ENCODE measurements at places on chromosomes 7 and 10. TPM values are rescaled to one million over a fixed set of nuclear protein-coding genes. Genes with fewer than 3 reads are reported as not detected.

DNA sequence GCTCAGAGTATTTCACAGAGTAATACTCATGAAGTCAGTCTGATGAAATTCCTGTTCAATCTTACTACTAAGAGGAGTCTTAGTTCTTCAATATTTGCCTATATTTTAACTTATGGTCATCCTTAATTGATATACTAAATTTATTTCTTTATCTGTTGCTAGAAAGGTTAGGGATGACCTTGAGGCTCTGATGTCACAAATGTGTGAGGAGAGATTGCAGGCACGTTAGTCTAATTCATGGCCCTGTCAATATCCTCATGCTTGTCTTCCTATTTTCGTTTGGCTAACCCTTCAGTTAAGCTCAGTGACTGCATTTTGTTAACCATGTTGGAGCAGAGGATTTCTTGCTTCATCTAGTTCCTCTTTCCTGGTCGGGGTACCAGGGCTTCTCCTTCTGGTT lies 704.7 kb upstream of the COBL start:
- DNase-seq = no peak

The CYP2C19 gene
- total RNA-seq = not detected

- DNase-seq = no peak
Observed at GRCh38 chr10:77034240-77034639, 603.4 kb downstream of the KCNMA1 start.

The FBXL13 gene
- 4.2 TPM for total RNA-seq

- no peak for DNase-seq
Observed at GRCh38 chr7:4731803-4732202, 43.6 kb upstream of the AP5Z1 start.

The PPP3CB gene
- total RNA-seq = 24.1 TPM

- no peak for DNase-seq
Observed at GRCh38 chr7:91007371-91007770, 256.9 kb upstream of the FZD1 start.

- no peak for DNase-seq
Observed at GRCh38 chr7:20306180-20306946, 24.3 kb upstream of the ITGB8 start.

GRCh38 chr10:103192089-103192450 lies 1.0 kb downstream of the NT5C2 start:
- peak; percentile 44 for DNase-seq

GRCh38 chr7:106501605-106502580 lies 159.1 kb downstream of the CCDC71L start:
- DNase-seq = no peak

The ASAH2 gene
- total RNA-seq = 20.0 TPM

The INHBA gene
- total RNA-seq = not detected

The SERPINE1 gene
- not detected for total RNA-seq

GRCh38 chr10:114825513-114826253 lies 4.1 kb downstream of the FHIP2A start:
- peak; percentile 53 for DNase-seq

The LIPK gene
- total RNA-seq = not detected

DNA sequence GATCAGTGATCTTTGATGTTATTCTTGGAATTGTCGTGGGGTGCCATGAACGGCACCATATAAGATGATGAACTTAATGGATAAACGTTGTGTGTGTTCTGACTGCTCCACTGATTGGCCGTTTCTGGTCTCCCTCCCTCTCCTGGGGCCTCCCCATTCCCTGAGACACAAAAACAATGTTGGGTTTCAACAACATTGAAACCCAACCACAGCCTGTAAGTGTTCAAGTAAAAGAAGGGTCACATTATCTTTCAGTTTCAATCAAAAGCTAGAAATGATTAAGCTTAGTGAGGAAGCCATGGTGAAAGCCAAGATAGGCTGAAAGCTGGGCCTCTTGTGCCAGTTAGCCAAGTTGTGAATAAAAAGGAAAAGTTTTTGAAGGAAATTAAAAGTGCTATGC lies 19.5 kb downstream of the EN2 start:
- DNase-seq = no peak

GRCh38 chr10:128851726-128852125 lies 615.3 kb upstream of the MGMT start:
- DNase-seq = no peak

DNA sequence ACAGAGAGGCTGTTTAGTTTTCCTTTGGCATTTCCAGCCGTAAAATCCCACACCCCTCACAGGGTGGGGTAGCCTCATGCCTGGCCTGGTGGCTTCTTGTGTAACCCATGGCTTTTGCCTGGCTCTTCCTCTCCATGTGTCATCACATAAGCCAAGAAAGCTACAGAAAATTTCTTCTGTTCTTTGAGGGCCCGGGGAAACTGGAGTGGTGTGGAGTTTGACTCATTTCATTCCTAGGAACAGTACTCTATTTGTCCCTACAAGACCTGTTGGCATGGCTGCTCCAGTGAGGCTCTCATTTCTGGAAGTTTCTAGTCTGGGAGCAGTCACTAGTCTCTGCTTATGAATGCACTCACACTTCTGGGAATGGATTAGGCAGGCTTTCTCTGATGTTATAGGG lies 523.9 kb downstream of the SUGCT start:
- no peak for DNase-seq

The ZC3HAV1L gene
- 0.25 TPM for total RNA-seq

The GPR15LG gene
- not detected for total RNA-seq

The AASS gene
- total RNA-seq = not detected

GRCh38 chr7:7922684-7923385 lies 45.8 kb upstream of the GLCCI1 start:
- DNase-seq = no peak

- DNase-seq = no peak
Observed at GRCh38 chr10:44863344-44864047, 47.6 kb upstream of the TMEM72 start.

DNA sequence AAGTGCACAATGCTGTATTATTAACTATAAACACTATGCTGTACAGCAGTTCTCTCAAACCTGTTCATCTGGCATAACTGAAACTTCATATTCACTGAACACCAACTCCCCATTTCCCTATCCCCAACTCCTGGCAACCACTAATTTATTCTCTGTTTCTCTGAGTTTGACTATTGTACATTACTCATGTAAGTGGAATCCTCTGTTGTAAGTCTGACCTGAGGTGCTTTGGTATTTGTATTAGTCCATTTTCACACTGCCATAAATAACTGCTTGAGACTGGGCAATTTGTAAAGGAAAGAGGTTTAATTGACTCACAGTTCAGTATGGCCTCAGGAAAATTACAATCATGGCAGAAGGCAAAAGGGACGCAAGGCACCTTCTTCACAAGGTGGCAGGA lies 266.3 kb downstream of the PPP1R3A start:
- no peak for DNase-seq

- DNase-seq = peak; percentile 81
Observed at GRCh38 chr7:48424731-48425130, 253.5 kb downstream of the ABCA13 start.

GRCh38 chr7:41870461-41871138 lies 167.7 kb upstream of the INHBA start:
- DNase-seq = no peak

DNA sequence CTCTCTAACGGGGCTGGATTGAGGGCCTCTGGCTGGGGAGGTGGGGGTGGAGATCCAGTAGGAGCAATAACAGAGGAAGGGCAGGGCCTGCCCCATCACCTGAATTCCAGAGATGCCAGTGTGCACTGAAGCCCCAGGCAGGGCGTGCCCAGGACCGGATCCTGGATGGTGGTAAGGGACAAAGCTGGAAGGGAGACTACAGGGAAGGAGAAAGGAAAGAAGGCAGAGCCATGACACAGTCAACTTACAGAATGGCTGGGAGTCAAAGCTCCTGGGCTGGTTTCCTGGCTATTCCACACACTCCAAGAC lies 666 bp downstream of the TMEM139 start:
- no peak for DNase-seq

DNA sequence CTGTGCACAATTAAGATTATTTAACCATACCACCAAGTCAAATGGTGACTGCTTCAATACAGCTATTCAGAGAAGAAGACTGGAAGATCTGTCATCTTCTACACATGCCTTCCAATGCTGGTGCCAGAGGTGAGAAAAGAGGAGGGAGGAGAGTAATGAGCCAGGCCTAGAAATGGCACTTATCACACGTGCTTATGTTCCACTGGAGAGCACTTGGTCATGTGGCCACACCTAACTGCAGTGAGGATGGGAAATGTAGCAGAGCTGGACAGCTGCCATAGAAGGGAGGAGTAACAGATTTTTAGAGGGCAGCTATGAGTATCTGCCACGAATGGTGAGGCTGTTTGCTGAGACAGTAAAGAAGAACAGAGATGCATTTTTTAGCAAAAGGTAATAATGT lies 77.1 kb downstream of the MPLKIP start:
- no peak for DNase-seq

DNA sequence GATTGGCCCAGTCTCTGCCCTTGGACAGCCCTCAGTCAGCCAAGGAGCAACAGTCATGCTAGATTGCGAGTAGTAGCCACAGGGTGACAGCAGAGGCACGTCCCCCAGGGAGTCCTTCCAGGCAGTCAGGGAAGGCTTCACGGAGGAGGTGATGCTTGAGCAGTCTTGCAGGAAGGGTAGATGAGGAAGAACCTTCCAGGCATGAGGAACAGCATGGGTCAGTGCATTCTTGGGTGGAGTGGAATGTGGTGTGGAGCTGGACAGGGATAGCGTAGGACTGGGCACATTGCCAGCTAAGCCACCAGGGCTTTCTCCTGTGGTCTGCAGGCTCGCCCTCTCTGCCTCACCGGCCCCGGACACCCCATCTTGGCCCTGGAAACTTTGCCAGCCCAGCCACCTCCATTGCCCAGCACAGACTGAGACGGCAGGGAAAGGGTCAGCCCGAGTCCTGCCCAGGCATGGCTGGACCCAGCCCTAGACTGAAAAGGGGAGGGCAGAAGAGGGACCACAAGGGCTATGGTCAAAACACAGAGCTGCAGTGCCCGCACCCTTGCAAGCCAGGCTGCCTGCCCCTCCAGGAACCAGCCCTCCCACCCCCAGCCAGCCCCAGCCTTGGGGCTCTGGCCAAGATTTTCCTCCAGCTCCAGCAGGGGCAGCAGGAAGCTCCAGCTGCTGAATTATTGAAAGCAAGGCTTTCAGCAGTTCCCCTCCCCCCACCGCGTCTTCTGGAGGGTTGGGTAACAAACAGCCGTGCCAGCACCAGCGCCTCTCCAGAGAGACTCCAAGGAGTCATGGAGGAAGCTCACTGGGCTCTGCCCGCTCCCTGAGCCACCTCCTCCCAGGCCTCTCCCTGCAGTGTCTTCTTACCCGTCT lies 18.7 kb downstream of the SRRM3 start:
- no peak for DNase-seq

DNA sequence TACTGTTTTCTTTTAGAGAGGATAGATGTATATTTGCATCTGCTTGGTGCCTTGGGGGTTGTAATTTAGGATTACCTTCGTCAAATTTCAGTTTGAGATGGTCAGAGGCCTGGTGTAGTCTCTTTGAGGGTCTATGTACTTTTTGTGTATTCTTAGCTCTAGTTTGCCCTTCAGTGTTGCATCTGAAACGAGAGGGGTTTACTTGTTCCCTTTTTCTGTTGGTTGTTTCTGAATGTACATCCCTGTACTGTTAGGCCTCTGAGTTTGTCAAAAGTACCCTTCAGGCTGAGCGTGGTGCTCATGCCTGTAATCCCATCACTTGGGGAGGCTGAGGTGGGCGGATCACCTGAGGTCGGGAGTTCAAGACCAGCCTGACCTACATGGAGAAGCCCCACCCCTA lies 60.0 kb downstream of the MLLT10 start:
- no peak for DNase-seq

- no peak for DNase-seq
Observed at GRCh38 chr10:3106928-3107425, 39.6 kb downstream of the PFKP start.

- peak; percentile 94 for DNase-seq
Observed at GRCh38 chr7:150404805-150405583, 25.9 kb downstream of the ZNF775 start.

The ATOH7 gene
- total RNA-seq = not detected

- DNase-seq = no peak
Observed at GRCh38 chr7:84204655-84205054, 10.1 kb upstream of the SEMA3A start.

- peak; percentile 67 for DNase-seq
Observed at GRCh38 chr7:48087349-48087748, 1.7 kb upstream of the UPP1 start.

- DNase-seq = no peak
Observed at GRCh38 chr10:68831961-68832455, 4.7 kb downstream of the STOX1 start.

Measured in Karpas-422 (cell line).